ENCODE measurements at places on chromosomes 3 and 15.

DNA sequence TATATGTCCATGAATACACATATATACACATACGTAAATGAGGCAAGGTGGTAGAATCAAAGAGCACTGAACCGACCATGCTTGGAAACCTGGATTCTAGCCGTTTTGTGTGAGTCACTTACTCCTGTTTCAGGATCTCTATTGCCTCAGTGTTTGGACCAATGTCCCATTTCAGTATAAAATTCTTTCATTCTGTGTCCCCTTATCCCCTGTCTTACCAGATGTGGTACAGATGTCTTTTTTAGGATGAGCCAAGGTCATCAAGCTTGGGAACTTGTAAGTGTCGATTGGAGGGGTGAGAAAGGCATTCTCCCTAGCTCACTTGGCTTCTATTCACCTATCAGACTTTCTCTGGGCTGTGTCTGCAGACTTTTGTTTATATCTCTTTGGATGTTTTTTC lies 139.9 kb upstream of the CHL1 start:
- DNase-seq: no peak

- DNase-seq: peak; percentile 8
These were observed 21.4 kb upstream of the LIPC start for GRCh38 chr15:58410353-58410752.

DNA sequence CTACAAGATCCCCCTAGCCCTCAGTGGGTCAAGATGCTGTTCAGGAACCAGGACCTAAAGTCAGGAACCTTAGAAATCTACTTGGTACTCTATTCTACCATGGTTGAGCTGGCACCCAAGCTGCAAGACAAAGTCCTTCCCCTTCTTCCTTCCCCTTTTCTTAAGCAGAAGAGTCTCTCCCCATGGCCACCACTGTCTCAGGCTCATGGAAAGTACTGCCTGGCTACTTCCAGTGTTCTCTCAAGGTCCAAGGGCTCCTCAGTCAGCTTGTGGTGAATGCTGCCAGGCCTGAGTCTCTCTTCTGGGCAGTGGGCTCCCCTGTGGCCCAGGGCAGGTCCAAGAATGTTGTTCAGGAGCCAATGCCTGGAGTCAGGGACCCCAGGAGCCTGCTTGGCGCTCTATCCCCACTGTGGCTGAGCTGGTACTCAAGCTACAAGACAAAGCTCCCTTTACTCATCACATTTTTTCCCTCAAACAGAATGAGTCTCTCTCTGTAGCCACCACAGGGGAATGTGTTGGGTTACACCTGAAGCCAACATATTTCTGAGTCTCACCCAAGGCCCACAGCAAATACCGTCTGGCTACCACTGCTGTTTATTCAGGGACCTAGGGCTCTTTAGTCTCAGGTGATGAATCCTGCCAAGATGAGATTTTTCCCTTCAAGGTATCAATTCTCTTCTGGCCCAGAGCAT lies 18.1 kb upstream of the SLC27A2 start:
- DNase-seq: no peak

DNA sequence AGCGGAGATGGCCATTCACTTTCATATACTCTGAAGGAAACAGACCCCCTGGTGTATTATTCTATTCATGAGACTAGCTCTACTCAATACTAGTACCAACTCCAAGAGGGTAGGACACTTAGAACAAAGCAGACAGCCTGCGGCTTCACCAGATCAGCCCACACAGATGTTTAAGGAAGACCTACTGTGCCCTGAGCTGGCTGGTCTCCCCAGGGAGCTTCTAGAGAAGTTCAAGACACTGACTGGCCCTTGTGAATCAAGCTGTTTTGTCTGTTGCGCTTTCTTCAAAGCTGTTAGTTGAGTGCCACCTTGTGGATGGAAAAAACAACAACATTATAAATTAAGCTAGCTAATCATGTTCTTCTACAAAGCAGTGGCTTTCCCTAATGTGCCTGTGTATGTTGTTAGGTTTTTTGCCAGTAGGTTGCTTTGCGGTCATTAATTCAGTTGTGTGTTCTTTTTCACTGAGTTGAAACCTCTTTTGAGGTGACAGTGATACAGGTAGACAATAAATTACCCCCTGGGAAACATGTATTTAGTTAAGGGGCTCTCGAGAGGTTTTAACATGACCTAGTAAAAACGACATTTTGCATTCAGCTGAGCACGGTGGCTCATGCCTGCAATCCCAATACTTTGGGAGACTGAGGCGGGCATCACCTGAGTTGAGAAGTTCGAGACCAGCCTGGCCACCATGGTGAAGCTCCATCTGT lies 64.2 kb upstream of the MYZAP start:
- DNase-seq: no peak

DNA sequence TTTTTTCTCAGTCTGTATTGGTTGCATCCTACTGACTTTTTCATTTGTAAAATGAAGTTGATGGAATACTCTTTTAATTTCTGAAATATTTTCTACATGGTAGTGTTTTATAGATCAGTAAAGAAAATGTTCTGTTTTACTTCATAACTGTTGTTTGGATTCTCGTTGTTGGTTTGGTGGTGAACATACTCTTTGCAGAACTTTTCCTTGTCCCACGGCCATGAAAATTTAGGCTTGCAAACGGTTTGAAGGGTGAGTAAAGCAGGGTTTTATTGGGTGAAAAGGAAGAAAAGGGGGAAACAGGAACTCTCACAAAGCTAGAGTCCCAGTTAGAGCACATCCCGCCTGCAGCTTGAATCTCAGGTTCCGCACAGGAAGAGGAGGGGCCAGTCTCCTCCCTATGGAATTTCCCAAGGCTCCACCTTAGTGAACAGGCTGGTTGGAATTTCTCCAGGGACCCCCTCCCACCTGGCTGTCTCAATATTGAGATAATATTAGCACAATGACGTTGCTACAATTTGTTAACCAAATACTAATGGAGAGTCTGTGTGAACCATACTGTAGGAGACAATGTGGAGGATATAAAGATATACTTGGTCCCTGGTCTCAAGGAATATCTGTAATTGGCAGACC lies 5.6 kb downstream of the PDCD6IP start:
- no peak for DNase-seq

- no peak for DNase-seq
These were observed 465.5 kb upstream of the PPP2R3A start for GRCh38 chr3:135500034-135500433.

GRCh38 chr15:33377204-33377603 lies 66.4 kb downstream of the RYR3 start:
- DNase-seq: no peak

DNA sequence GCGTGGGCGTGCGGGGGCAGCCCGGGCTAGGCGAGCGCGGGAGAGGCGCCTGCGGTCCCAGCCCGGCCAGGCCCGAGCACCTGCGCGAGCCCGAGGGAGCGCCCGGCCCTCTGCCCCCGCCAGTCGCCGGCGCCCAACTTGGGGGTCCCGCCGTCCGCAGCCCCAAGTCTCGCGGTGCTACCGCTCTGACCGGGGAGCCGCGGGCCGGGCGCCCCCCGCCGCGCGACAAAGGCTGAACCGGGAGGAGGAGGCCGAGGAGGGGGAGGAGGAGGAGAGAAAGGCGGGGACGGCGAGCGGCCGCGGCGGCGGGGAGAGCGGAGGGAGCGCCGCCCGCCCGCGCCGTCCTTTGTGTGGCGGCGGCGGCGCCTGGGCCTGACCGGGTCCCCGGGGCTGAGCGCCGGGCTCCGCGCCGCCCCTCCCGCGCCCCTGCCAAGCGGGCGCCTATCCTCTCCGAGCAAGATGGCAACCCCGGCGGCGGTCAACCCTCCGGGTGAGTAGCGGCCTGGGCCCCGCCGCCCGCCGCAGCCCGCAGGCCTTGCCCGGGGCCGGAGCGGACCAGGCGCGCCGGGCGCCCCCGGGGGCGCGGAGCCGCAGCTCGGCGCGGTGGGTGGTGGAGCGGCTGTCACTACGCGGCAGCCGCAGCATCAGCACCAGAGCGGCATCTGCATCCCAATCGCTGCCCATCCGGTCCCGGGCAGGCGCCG lies at the start of gene ARNT2:
TSS of gene ARNT2 (plus strand) at position 326 of the 704 bp plus-strand sequence. CDS start at position 460, 134 bp downstream.
- DNase-seq: no peak

DNA sequence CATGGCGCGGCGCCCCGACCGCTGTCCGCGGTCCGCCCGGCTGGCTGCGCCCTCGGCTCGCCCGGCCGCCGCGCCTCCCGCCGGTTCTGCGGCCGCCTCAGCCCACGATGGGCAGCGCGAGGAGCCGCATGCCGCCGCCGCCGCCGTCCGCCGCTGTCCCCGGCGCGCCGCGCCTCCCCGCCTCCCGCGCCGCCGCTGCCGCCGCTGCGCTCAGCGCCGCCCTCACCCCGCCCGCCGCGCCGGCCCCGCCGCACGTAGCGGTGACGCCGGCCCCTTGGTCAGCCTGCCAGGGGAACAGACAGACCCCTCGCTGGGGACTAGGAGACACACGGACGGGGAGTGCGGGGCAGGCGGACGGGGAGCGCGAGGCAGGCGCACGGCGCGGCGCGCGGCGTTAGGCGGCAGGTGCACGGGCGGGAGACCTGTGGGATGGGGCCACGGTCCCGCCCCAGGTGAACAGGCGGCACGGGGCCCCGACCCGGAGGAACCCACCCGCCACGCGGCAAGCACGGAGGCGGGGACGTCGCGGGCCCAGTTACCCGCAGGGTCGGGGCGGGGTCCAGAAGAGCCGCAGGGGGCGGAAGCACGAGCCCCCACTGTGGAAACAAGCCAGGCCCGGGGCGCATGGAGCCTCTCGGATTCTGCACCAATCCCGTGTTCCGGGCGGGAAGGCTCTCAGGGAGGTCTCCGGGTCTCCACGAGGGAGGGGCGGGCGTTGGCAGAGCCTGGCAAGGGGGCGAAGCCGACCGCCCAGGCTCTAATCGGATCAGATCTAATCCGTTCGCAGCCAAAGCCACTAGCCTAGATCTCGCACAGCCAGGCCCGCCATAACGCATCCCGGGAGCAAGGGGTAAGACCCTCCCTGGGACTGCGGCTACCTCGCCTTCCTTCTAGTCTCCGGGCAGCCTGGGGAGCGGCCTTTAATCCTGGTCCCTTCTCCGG lies at the start of gene CSPG5:
TSS of gene CSPG5 (minus strand) at position 175 of the 942 bp plus-strand sequence. CDS start at position 3, 172 bp downstream.
- no peak for DNase-seq

DNA sequence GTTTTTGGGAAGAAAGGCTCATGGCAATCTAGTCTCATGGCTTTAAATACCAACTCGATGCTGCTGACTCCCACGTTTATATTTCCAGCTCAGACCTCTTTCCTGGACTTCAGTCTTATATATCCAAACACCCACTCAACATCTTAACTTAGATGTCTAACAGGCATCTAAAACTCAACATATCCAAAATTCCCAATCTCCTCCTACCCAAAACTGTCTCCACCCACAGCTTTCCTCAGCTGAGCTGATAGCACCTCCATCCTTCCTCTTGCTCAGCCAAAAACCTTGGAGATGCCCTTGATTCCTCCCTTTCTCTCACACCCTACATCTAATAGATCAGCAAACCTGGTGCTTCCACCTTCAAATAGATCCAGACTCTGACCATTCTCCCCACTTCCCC lies 202.5 kb downstream of the TLE3 start:
- no peak for DNase-seq

DNA sequence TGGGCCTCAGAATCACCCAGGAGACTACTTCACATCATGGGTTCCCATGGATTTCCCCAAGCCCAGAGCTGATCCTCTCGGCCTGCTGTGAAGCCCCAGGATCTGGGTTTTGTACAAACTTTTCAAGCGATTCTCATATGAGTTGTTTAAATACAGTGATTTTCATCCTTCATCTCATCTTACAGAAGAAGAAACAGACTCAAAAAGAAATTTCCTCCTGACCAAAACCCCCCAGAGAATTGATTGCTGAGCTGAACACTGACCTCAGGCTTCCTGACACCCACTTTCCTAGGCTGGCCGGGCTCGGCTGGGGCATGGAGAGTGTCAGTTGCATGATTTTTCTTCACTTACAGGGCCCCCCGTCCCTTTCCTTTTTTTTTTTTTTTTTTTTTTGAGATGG lies 60.3 kb downstream of the BDH1 start:
- DNase-seq: no peak

GRCh38 chr3:168157903-168158302 lies 62.2 kb upstream of the GOLIM4 start:
- no peak for DNase-seq

DNA sequence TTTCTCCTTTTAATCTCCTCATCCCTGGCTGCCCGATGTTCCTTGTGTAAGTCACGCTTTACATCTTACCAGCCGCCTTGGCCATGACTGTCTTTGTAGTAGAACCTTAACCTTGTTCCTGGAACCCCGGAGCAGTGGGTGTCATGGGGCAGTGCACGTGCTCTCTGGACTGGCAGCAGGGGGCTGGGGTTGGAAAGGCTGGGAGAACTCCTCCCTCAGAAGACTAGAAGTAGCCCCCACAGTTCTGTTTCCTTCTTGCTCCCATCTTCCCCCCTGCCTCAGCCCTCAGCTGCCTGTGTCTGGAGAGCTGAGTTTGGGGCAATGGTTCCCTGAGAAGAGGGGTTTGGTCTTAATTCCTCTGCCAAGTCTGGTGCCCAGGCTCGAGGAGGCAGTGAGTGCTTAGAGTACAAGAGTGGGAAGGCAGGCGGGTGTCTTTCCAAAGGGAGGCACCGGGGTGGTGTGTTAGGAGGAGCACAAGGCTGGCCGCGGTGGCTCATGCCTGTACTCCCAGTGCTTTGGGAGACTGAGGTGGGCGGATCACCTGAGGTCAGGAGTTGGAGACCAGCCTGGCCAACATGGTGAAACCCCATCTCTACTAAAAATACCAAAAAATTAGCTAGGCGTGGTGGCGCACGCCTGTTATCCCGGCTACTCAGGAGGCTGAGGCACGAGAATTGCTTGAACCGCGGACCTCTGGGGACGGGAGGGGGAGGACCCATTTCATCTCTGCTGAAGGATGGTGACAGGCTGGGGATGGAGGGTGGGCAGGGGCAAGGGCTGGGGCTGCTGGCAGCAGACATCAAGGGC lies 100.4 kb downstream of the VGLL4 start:
- DNase-seq: no peak

GRCh38 chr15:101148166-101148880 lies 103.5 kb downstream of the CHSY1 start:
- no peak for DNase-seq

DNA sequence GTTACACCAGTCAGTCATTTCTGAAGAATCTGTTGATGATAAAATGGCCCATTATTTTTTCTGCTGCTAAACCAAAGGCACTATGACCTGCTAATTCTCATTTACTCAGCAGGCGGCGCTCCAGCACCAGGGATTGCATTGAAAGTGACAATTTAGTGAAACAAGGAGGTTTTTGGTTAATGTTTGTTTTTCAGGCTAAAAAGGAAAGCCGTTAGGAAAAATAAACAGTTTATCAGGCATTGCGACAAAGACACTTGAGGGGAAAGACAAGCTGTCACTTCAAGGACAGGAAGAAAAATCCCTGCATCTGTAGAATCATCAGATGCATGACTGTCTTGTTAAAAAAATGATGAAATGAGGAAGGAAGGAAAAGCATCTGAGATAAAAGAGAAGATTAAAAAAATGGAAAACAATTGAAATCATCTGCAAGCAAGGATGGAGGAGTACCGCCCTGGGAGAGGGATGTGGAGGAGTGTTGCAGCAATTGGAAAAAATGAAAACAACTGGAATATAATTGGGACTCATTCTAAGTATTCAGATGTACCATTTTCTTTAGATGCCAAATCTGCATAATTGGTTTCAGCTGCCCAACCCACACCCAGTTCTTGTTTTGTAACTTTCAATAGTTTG lies 54.0 kb downstream of the NR1D2 start:
- DNase-seq: peak; percentile 7
